ENCODE measurements at places on chromosomes 3 and 15.

DNA sequence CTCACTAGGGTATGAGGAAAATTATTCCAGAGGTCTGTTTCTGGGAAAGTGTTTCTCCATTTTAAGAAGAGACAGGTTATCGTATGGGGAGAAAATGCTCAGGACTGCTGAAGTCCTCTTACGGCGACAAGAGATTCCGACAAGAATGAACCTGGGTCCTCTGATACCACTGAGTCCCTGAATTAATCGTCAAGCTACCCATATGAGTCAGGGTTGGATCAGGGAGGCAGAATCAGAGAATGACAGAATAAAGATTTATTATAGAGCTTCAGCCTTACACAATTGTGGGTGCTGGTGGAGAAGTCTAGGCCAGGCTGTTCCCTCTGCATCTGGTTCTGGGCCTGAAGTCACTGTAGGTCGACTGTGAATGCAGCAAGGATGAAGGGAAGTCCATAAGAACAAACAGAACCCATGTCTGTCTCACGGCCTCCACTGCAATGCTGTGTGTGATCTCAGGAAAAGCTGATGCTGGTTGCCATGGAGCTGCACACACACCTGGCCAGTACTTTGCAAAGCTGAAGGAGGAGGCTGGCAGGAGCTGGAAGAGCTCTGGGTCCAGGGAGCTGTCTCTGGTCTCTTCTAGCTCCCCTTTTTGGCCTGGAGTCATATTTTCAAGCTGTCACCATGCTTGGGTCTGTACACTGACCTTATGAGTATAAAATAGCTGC, 83.9 kb downstream of the HHLA2 start:
- DNase-seq: no peak

GRCh38 chr3:127745656-127746399, 73.1 kb downstream of the ABTB1 start:
- no peak for DNase-seq

- DNase-seq: peak; percentile 80
These were observed at the start of gene BLOC1S6 for GRCh38 chr15:45587095-45587862. TSS of gene BLOC1S6 (plus strand) at chr15:45587379. CDS start at chr15:45587444, 65 bp downstream.

DNA sequence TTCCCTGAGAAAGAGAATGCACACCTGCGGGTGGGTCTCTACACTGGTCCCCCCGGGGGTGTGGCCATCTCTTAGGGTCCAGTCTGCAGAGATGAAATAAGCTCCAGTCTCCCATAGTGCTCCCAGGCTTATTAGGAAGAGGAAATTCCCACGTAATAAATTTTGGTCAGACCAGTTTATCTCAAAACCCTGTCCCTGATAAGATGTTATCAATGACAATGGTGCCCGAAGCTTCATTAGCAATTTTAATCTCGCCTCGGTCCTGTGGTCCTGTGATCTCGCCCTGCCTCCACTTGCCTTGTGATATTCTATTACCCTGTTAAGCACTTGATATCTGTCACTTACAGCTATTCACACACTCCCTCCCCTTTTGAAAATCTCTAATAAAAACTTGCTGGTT, 46.8 kb downstream of the OR5H15 start:
- no peak for DNase-seq

DNA sequence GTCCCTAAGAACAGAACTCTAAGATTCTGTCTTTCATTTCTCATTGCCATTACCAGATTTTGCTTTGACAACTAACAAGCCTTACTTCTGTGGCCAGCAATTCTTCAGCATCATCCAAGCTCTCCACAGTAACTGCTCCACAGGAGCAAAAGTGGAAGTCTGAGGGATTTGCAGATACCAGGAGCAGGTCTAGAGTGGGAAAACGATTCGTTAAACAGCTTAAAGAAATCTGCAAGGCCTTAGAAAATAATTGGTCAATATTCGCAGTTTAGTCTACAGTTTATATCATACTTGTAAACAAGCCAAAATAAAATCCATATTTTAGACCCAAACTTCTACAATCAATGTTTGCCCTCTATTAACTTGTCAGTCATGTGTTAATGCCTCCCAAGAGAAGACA, 24.1 kb downstream of the MYH15 start:
- DNase-seq: no peak

DNA sequence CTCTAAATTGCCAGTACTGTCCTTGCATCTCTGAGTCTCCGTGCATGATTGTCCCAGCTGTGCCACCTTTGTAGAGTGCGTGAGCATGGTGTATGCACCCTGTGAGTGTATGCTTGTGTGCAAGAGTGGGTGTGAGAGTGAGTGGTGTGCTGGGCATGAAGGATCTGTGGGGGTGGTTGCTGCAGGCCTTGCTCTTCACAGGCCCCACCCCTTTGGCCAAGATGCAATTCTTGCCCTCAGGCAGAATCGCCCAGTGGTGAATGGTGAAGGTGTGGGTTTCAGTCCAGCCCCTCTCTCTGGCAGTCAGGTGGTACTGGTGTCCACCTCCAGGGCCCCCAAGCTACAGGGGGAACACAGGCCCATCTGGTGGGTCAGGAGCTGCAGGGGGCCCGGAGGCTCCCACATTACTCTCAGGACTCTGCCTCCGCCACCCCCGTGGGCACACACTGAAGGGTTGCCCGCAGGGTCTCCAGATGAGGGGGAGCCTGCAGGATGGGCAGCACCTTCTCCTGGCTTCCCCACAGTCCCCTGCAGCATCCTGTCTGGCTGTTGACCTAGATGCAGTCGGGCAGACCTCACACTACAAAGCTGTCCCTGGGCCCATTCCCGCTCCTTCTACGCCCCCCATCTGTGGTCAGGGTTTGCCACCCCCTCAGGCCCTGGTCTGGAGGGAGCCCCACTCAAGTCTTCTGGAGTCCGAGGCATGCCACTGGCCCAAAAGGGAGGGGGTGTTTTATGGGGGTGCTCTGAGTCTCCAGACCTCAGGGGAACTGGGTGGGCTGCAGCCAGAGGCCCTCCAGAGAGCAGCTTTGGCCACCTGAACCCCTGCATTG, 8.3 kb upstream of the ROPN1B start:
- DNase-seq: no peak

GRCh38 chr15:57635300-57635909, 43.7 kb downstream of the MYZAP start:
- no peak for DNase-seq

GRCh38 chr3:181418233-181418632, 293.5 kb upstream of the SOX2 start:
- DNase-seq: no peak

DNA sequence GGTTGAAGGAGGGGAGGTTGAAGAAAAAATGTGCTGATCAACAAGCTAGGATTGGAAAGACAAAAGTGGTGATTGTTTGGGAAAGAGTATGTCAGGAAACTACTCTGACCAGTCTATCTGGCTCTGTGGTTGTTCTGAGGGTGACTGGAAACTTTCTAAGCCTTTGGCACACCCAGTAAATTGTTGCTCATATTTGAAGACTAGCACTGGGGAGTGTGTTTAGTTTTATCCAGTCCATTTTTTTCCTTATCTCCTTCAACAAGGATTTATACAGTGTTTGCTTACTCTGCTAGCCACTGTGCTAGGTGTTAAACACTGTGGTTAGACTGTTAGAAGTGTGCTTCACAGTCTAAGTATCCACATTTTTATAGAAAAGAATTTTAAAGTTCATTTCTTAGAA, 28.8 kb downstream of the PPM1L start:
- DNase-seq: no peak

- peak; percentile 80 for DNase-seq
These were observed 60.5 kb downstream of the GTPBP8 start for GRCh38 chr3:113051302-113051711.

- no peak for DNase-seq
These were observed 3.0 kb upstream of the RYK start for GRCh38 chr3:134253475-134254226.

- DNase-seq: no peak
These were observed 524.6 kb upstream of the ATP11B start for GRCh38 chr3:182268711-182269110.

- no peak for DNase-seq
These were observed 20.9 kb downstream of the SLC6A6 start for GRCh38 chr3:14423197-14423743.

- DNase-seq: no peak
These were observed 17.9 kb downstream of the STT3B start for GRCh38 chr3:31550452-31551251.

DNA sequence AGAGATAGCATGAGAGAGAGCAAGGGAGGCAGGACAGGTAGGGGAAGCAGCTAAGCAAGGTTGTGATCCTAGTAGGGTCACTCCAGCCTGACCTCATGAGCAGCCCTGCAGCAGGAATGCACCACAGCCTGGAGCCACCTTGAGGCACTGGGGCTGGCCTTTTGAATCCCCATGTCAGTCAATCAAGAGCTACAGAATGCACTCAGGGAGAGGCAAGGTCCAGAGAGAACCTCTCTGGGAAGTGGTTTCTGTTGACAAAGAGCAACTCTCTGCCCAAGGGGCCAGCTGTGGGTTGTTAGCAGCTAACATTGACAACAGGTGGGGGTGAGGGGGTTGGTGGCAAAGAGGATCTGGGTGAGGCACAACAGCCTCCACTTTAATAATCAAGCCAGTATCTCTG, 54.6 kb downstream of the TRANK1 start:
- no peak for DNase-seq

DNA sequence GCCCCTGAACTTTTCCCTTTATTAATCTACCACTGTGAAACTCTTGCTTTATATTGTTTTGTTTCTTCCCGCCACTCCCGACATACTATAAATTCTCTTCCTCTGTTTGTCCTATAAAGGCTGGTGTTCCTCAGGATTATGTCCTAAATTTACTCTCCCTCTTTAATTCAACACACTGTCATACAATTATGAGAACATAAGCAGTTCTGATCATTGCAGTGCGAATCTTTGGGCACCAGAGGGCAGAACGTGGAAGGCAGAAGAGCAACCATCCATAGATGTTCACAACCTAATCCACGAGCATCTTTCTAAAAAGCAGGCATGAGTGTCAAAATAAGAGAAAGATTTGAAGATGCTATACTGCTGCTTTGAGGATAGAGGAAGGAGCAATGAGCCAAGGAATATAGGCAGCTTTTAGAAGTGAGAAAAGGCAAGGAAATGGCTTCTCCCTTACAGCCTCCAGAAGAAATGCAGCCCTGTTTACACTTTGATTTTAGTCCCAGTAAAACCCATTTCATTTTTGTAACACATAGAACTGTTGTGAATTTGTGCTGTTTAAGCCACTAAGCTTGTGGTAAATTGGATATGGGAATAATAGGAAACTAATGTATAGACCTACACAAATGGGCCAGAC, 179.4 kb downstream of the GBE1 start:
- no peak for DNase-seq

All from stimulated activated CD8-positive, alpha-beta memory T cell treated with anti-CD3 and anti-CD28 coated beads, Interleukin-4, amount 100 ng/mL, for 1 hour (primary cell).